Activated CD4-positive, alpha-beta T cell treated with anti-CD3 and anti-CD28 coated beads for 24 hours (primary cell): ENCODE measurements at places on chromosomes 12 and 14.

DNA sequence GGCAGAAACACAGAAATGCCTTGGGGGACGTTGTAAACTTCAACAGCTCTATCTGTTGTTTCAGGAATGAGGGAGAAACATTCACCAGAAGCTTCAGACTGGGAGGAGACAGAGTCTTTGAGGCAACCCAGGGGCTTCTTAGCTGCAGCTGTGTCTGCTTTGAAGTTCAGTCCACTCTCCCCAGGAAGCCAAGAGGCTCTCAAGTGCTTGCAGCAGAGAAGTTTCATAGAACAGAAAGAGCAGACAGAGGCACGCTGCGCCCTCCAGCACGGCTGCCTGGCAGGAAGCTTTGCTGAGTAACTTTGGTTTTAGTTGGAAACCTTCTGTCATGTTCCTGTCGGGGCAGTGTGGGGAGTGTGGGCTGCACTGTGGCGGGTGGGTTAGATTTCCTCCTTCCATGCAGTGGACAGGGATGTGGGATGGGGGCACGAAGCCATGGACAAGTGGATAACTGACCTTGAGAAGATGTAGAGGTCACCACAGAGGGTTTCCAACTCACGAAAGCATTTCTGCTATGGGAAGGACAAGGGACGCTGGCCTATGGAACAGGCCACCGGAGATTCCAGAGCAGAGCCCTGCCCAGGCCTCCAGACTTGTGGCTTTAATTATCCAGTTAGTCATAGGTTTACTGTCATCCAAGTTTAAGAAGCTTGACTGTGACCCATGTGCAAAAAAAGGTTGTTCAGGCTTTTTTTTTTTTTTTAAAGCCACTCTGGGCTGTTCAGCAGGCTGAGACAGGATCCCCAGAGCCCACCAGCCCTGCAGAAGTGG, 107.7 kb downstream of the ARF6 start:
- DNase-seq: peak; percentile 52

GRCh38 chr12:39372929-39373328, 70.0 kb downstream of the KIF21A start:
- no peak for DNase-seq

DNA sequence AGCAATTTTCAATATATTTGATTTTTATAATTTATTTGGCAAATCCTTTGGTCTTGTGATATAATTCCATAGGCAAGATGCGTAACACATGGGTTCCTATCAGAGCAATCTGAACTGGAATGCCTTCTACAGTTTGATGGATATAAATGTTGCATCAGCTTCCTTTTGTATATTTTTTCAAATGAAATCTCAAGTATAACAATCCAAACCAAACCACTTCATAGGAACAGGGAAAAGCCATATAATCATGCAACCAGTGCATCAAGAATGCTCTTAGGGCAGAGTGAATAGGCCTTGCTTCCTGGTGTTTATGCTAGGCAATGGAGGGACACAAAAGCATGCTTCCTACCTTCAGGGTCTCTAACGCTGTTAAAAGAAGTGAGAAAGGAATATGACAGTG, 34.5 kb downstream of the EFCAB11 start:
- DNase-seq: no peak

- no peak for DNase-seq
Observed at GRCh38 chr14:25237845-25238244, 187.9 kb upstream of the STXBP6 start.

GRCh38 chr12:19223018-19223417, 93.5 kb downstream of the PLEKHA5 start:
- no peak for DNase-seq

DNA sequence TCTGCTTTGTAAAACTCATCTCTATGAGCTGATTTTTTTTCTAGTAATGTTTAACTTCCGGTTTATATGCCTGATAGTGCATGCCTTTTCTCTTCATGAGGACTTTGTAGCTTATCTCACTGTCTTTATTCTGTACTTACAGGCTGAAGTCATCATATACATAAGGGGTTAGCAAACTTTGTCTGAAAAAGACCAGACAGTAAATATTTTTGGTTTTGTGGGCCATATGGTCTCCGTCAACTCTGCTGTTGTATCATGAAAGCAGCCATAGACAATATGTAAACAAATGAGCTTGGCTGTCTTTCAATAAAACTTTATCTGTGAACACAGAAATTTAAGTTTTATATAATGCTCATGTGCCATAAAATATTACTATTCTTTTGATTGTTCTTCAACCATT, 172.1 kb downstream of the GXYLT1 start:
- DNase-seq: no peak

DNA sequence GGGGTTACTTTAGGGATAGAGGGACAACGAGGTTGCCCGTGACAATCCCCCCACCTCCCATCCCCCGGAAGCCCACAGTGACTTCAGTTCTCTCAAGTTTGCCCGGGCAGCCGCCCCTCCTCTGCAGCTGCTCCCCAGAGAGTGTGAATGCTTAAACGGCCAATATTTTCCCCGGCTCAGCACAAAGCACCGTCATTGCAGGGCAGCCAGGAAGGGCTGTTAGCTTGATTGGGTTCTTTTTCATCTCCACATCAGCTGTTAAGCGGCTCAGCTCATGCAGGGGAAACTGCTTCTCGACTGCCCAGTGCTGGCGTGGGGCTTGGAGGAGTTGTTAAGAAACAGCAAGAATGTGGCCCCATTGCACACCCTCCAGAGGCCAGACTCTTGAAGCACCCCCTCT, 120.5 kb upstream of the NCOR2 start:
- DNase-seq: no peak

DNA sequence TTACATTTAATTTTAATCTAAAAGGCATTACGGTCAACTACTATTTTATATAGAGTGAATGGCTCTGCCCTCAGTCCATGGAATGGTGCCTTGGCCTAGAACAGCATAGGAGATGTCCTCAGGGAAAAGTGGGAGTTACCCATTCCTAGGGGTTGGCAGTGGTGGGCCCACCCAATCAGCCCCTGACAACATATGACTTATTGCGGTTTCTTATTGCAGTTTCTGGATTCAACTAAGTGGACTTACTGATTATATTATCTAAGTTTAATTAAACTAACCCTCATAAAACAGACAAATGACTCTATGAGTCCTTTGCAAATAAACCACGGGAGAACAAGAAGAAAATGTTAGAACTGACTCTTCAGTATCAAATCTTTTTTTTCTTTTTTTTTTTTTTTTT, 2.3 kb upstream of the PPP2R5E start:
- DNase-seq: no peak

GRCh38 chr14:93901813-93902212, 25.3 kb upstream of the FAM181A start:
- no peak for DNase-seq

- DNase-seq: peak; percentile 39
Observed at GRCh38 chr12:117968826-117969659, at the start of gene KSR2. KSR2 (minus strand) TSS chr12:117968990; CDS start chr12:117968255, 735 bp downstream.

DNA sequence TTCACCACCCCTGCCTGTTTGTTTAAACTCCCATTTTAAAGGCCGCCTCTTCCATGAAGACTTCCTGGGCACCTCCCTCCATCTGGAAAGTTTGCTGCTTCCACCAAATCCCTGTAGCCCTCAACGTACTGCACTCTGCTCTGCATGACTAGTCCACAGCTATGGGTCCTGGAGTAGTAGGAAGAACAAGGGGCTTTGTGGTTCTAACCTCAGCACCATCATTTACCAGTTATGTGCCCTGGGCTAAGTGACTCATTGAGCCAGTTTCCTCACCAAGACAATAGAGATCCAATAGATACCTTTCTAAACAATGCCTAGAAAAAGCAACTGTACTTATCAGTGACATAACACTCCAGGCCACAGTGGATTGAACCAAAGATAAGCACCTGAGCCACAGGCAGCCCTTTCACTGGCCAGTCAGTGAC, 8.5 kb upstream of the LTBP2 start:
- no peak for DNase-seq

DNA sequence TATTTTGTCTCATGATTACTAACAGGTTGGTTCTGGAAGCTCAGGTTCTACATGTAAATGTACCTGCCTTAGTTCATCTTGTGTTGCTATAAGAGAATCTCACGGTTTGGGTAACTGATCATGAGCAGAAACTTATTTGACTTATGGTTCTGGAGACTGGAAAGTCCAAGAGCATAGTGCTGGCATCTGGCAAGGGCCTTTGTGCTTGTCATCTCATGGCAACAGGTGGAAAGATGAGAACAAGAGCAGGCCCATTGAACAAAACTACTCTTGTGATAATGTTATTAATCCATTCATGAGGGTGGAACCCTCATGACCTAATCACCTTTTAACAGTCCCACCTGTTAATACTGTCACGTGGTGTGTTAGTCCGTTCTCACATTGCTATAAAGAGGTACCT, 23.3 kb downstream of the MIPOL1 start:
- no peak for DNase-seq

GRCh38 chr14:100241279-100241678, 2.3 kb downstream of the YY1 start:
- DNase-seq: no peak

DNA sequence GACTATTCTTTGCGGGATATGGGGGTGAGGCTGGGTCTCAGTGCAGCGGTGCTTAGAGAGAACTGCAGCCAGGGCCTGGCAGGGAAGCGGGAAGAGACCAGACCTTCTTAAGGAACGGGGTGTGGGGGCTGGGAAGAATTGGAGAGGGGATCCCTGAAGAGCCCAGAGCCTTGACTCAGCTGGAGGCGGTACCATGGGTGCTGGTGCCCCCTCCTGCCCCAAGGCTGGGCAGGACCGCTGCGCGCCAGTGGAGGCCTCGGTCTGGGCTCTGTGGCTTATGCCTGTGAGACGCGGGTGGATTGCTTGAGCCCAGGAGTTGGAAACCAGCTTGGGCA, 1.3 kb upstream of the RNU7-1 start:
- no peak for DNase-seq

GRCh38 chr14:80152166-80152565, 59.1 kb downstream of the DIO2 start:
- DNase-seq: no peak

DNA sequence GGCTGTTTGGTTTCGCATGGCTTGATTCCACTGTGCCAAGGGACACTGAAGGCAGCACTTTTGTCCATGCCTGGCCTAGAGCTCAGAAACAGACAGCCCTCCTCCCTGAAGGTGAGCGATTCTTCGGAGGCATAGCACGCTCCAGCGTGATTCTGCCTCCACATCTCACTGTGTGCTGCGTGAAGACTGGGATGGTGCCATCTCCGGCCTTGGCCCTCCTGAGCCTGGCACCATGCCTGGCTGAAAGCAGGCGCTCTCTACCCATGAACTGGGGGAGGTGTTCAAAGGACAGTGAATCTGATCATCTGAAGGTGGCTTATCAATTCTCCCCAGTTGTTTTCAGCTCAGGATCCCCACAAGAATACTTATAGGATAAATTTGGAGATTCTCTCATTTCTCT, 187.4 kb downstream of the TTC7B start:
- no peak for DNase-seq

DNA sequence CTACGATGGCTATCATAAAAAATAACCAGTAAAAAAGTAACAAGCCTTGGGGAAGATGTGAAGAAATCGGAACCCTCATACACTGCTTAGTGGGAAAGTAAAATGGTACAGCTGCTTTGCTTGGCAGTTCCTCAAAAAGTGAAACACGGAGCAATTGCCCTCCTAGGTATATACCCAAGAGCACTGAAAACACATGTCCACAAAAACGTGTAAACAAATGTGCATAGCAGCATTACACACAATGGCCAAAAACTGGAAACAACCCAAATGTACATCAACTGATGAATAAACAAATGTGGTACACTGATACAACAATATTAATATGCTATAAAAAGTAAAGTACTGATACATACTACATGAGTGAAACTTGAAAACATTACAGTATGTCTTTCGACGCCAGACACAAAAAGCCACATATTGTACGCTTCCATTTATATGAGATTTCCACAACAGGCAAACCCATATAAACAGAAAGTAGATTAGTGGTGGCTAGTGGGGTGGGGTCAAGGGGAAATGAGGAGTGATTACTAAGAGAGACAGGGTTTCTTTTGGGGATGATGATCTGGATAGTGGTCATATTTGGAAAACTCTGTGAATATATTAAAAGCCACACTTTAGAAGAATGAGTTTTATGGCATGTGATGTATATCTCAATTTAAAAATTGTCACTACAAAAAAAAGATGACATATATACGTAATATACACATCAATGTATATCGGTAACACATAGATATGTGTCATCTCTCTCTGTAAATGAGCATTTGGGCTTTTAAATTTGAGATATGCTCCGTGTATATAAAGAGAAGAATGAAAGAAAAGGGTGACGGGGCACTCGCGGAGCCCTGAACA, 996 bp downstream of the SLC41A2 start:
- no peak for DNase-seq

- no peak for DNase-seq
Observed at GRCh38 chr12:48903363-48903981, 21.8 kb downstream of the FKBP11 start.

GRCh38 chr14:34970665-34971064, 12.1 kb upstream of the SRP54 start:
- no peak for DNase-seq

GRCh38 chr12:80268924-80269749, 169.8 kb downstream of the OTOGL start:
- no peak for DNase-seq

GRCh38 chr14:30610787-30611343, 11.3 kb upstream of the SCFD1 start:
- DNase-seq: no peak

DNA sequence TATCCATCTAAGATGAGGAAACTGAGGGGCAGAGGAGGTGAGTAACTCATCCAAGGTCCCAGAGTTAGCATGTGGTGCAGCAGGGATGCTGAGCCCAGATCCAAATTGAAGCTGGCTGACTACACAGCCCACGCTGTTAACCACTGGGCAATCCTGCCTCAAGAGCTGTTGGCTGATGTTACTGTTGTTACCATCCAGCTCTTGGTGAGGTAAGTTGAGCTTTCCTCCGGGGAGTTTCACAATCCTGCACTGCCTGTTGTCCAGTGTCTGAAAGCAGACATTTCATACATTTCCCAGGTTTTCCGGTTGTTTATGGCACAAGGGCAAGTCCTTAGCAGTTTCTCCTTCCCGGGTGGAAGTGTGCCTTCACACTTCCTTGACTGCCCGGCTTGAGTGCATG, 14.5 kb downstream of the CYP46A1 start:
- DNase-seq: no peak

DNA sequence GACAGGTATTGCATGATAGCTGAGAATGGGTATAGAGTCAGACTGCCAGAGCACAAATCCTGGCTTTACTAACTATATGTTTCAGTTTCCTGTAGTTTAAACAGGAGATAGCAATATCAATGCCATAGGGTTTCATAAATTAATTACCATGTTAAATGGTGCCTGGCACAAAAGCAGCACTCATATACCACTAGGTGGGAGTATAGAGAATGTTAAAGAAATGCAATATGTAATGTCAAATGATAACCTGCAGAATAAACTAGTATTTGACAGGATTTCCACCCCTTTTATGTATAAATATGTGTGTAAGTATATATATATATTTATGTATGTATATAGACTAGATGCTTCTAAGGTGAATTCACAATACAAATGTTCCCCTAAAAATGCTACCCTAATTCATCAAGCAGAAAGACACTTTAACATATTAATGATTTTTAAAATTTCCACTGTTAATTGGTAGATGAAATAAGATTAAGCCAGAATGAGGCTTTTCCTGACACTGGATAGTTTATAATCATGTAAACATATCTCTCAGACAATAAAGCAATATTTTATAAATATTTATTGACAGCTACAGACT, 8.6 kb downstream of the WDR89 start:
- no peak for DNase-seq

- DNase-seq: no peak
Observed at GRCh38 chr12:118103601-118104382, at the start of gene VSIG10. VSIG10 (minus strand) TSS chr12:118104011; CDS start chr12:118103671, 340 bp downstream.
